ENCODE measurements at places on chromosomes 13 and 19. TPM values are rescaled to one million over a fixed set of nuclear protein-coding genes. Genes with fewer than 3 reads are reported as not detected.

The FARP1 gene
- total RNA-seq = 0.37 TPM

The OR4F17 gene
- total RNA-seq = not detected

The KRTDAP gene
- total RNA-seq = not detected

The ATCAY gene
- total RNA-seq = not detected

The GIPC3 gene
- 0.36 TPM for total RNA-seq

The OR7C1 gene
- total RNA-seq = not detected

The YJEFN3 gene
- total RNA-seq = 14.6 TPM
